ENCODE measurements at places on chromosomes 1 and 21.

DNA sequence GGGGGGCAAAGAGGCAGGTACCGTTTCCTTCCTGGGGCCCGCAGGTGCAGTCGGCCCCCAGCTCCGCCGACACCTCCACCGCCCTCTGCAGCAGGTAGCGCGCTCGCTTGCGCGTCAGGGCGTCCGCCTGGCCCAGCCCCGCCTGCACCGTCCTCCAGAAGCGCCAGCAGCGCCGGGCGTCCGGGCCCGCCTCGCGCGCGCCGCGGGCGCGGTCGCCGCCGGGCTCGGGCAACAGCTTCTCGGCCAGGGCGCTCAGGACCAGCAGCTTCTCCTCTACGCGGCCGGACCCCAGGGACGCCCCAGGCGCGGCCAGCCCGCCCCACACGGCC, 863 bp downstream of the TARBP1 start:
- DNase-seq, result no peak

GRCh38 chr1:28735961-28736449, 735 bp upstream of the YTHDF2 start:
- DNase-seq, result no peak

- DNase-seq, result no peak
Measured at GRCh38 chr1:29243023-29243870, 6.9 kb downstream of the PTPRU start.

- no peak for DNase-seq
Measured at GRCh38 chr1:170823120-170823519, 112.2 kb upstream of the MROH9 start.

DNA sequence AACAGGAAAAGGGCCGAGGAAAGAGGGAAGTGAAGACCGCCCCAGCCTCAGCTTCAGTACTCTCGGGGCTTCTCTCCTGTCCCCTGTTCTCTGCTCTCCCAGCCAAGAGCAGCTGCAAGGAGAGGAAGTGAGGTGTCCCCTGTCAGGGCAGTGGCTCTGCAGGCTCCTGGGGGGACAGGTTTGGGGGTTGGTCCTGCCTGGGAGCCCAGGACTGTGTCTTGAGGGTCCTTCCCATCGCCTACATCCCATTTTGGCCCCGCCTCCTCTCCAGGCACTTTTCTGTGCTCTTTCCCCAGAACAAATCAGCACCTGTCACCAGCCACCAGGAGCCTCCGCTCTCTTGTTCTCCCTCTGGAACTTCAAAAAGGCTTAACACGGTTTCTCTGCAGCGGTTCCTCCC, 82.6 kb downstream of the VWA5B1 start:
- DNase-seq, result no peak

DNA sequence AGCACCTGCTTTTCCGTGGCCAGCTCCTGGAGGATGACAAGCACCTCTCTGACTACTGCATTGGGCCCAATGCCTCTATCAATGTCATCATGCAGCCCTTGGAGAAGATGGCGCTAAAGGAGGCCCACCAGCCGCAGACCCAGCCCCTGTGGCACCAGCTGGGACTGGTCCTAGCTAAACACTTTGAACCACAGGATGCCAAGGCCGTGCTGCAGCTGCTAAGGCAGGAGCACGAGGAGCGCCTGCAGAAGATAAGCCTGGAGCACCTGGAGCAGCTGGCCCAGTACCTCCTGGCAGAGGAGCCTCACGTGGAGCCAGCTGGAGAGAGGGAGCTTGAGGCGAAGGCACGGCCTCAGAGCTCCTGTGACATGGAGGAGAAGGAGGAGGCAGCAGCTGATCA, 413 bp downstream of the UBL4B start:
- DNase-seq, result no peak

- no peak for DNase-seq
Measured at GRCh38 chr1:96552451-96552850, 169.1 kb upstream of the PTBP2 start.

DNA sequence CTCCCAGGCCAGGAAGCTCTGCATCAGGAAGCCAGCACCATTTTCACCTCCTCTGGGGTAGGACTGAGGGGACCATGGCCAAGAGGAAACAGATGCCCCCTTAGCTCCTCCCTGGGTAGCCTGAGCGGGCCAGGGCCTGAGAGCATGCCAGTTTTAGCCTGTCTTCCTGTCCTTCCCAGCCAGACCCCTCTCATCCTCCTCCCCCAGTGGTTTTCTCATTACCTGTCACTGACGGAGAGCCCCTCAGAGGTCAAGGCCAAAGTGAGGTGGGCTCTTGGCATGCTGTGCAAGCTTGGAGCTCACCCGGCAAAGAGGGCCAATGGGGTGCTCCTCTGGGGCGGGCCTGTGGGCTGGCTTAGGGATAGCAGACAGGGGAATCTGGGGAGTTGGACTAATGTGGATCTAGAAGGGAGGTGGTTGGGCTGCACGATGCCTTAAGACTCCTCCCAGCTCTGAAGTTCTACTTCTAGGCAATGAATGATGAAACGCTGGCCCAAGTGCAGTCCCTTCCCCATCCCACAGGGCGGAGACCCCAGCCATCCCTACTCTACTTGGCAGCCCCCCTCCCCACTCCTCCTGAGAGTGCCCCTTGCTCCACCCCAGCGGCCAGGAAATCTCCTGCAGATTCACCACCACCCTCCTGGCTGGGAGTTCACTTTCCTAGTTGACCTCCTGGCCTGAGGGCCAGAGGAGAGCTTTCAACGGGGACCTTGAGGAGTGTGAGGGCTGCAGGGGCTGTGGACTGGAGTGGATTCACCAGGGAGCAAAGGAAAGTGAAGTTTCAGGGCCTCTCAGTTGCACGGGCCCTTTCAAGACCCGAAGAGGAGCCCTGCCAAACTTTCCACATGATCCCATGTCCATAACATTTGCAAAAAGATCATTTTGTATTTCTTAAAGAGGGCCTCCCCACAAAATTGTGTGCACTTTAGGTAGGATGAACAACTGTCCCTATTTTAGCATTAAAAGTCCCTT, 9.4 kb upstream of the LMNA start:
- no peak for DNase-seq

DNA sequence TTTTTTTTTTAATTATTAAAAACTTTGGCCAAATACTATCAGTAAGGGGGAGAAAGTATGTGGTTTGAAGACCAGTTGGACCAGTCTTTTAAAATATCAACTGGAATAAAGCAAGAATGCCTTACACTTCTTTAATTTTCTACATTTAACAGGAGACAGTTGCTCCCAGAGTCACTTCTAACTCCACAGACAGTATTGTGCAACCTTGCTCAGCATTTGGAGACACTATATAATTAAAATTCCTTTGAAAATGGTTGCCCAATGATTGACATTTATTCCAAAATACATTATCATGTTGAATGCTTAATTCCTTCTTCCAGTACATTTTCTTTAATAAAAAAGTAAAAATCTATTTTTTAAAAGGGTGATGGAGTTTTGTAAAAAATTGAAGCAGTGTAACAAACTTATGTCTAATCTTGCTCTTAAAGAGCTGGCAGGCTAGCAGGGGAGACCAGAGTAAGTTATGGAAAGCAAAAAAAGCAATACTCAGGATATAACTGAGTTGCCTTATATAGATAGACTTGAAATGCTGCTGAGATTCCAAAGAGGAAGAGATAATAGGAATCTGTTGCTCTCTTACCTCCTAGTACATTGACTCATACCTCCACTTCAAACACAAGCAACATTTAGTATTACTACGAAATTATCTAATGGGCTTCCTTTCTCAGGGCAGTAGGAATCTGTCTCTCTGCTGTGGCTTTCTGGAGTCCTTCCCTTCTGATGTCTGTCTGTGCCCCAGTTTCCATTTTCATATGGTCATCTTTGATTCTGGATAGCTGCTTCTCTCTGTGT, 69.7 kb upstream of the RGL1 start:
- no peak for DNase-seq

- no peak for DNase-seq
Measured at GRCh38 chr1:217734973-217735372, 103.8 kb downstream of the SPATA17 start.

- DNase-seq, result no peak
Measured at GRCh38 chr1:100881687-100882086, 13.0 kb downstream of the EXTL2 start.

DNA sequence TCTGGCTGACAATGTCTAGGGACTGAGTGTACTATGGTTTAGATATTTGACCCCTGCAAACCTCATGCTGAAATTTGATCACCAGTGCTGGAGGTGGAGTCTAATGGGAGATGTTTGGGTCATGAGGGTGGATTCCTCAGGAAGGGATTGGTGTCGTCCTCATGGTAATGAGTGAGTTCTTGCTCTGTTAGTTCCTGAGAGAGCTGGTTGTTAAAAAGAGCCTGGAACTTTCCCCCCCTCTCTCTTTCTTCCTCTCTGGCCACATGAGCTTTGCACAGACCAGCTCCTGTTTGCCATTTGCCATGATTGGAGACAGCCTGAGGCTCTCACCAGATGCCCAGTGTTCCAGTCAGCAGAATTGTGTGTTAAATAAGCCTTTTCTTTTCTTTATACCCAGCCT, 36.6 kb upstream of the CNIH3 start:
- DNase-seq, result no peak

- DNase-seq, result no peak
Measured at GRCh38 chr1:228037401-228038386, 30.9 kb downstream of the WNT3A start.

GRCh38 chr1:64410217-64410616, 59.7 kb upstream of the CACHD1 start:
- DNase-seq, result no peak

DNA sequence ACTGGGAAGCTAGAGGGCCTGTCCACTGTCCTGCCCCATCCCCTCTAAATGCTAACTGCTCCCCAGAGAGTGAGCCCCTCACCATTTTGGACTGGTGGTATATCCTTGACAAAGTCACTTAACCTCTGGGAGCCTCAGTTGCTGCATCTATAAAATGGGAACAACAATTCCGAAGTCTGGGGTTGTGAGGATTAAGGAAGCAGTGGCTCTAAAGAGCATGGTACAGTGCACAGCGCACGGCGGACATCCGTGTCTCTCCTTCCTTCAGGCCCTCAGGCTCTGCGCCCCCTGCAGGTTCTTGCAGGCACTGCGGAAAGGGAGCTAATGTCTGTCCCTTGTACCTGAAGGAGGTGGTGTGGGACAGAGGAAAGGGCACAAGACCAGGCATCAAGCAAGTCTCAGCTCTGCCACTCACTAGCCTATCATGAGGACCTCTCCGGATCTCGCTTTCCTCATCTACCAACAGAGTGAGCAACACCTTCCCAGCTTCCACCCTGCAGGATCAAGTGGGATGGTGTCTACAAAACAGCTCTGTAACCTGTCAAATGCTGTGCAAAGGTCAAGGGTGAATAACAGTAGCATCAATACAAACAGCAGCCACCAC, 20.1 kb downstream of the ECE1 start:
- DNase-seq, result no peak

GRCh38 chr1:9561429-9561828, 22.2 kb downstream of the SLC25A33 start:
- peak; percentile 76 for DNase-seq

GRCh38 chr21:32382108-32382644, 10.6 kb downstream of the URB1 start:
- no peak for DNase-seq

GRCh38 chr1:248748211-248748610, 7.3 kb downstream of the LYPD8 start:
- no peak for DNase-seq

- no peak for DNase-seq
Measured at GRCh38 chr1:201701831-201702230, 127.1 kb upstream of the IPO9 start.

DNA sequence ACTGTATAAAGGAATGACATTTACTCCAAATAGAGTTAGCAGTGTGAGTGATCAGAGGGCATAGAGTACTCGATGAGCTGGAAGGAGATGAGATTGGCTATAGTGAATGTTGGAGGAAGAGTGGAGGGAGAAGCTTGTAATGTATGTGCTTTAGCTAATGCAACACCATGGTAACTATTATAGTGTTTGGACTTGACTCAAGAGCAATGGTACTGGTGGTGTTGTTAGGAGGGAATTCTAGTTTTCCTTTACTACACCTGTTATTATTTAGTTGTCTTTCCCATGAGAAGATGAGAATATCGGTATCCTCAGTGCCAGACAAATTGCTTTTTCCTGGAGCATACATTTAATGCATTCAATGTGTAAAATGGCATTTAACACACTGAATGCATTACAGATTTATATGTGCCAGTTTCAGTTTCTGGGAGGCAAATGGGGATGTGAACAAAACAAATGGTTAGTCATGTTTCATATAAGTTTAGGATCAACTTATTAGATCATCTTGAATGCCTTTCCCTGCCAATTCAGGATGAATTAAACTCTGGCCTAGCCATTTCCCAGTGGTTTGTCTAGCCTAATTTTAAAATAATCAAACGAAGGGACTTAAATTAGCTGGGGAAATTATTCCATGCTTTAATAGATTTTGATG, 291.1 kb upstream of the ADAMTS5 start:
- DNase-seq, result no peak

DNA sequence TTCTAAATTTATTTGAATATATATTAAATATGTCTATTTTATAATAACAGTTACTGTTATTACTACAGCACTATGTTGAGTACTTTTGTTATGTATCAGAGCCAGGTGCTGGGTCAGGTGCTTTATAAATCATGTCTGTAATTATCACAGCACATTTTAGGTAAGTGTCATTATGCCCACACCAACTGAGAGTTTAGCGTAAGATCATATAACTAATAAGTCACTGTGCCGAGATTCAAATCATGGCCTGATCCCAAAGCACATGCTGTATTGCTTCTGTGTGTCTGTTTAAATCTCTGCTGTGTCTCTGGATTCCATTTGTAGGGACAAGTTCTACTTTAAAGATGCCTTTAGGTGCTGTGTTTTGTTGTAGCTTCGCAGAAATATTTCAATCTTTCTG, 1.9 kb downstream of the GPSM2 start:
- DNase-seq, result no peak

- no peak for DNase-seq
Measured at GRCh38 chr21:31888936-31889371, 16.1 kb downstream of the HUNK start.

- DNase-seq, result no peak
Measured at GRCh38 chr1:201903135-201903534, 14.4 kb downstream of the SHISA4 start.

DNA sequence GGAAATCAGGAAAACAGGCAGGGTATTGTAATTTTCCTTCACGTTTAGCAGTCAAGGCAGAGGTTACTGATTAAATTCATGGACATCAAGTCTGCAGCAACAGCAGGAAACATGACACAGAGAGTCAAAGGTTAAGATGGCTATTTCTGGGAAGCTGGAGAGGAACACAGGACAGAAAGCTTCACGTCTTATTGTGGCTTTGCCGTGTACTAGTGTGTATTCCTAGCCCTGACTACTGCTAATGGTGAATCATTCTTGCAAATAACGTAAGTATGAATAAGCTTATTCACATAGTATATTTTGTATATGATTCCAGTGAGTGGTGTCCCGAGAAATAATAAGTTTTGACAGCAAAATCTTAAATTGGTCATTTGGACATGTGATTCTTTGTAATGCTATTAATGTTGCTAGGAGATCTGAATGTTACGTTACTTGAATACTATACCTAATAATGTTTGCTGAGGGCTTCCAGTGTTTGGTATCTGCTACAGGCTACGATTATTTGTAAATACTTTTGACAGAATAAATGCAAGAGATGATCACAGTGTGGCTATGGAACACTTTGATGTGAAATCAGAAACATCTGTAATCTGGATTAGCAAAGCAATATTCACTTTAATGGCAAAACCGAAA, 77.4 kb downstream of the DISP1 start:
- no peak for DNase-seq

Measured in NCI-H446 treated with DMSO at 0.1 percent for 48 hours (cell line).